ENCODE measurements at places on chromosomes 12 and 14.

GRCh38 chr14:32039401-32040030 is 37.6 kb upstream of the ARHGAP5 start:
- no peak for DNase-seq

- no peak for DNase-seq
Measured at GRCh38 chr12:52993558-52993869, 12.7 kb upstream of the EIF4B start.

DNA sequence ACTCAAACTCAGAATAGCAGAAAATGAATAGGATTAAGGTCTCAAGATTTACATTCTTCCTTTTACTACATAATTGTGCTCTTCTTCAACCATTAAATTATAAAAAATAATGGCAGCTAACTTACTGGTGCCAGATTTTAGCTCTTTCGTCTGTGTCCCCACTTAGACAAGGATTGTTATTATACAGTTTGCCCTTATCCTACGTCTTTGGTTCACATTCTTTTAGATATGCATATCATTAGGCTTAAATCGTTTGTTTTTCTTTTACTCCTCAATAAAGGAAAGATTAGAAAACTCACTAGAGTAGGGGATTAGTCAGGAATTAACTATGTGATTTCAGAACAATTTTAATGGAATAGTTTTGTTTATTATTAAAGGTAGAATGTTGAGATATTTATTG is 129.6 kb upstream of the GARIN2 start:
- DNase-seq = no peak

- DNase-seq = no peak
Measured at GRCh38 chr12:62976110-62976662, 41.2 kb upstream of the PPM1H start.

DNA sequence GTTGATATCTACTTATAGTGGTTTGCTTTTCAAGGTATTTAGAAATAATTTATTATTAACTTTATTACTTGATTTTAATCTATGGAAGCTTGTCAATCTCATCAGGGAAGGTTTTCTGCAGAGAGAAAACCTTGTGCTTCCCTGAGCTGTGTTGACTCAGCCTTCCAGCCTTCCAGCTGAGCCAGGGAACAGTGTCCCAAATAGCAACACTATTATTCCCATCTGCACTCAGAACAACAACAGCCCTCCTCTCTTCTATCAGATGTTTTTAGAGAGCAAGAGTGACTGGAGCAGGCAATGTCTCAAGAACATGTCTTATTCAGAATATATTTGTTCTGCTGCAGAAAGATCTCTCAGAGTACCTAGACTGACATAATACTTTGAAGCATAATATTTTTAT is 389.9 kb upstream of the GARIN6 start:
- DNase-seq = no peak

DNA sequence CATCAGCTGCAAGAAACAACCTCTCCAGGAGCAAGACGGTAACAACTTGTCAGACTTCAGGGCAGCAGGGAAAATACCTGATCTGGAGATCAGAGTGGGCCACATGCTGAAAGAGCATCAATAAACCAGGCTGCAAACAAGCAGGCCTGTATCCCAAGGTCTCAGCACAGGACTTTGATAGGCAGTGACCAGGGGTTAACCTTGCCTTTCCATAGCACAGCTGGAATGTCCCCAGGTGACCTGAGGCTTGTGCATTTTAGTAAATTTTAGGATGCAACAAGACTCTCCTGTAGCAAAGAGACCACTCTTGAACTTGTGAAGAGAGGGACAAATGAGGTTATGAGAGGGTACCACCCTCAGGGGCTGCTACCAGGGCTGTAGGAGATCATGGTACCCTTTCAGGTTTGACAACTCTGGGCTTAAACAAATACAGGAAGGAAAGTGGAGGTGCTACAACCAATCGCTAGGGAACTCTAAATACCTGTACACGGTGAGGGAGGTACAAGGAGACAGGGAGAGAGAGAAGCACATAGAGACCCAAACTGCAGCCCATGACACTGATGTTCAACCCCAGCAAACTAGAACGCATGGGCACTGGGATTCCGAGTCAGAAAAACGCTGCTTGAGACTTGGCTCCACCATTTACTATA is 95.4 kb upstream of the EVL start:
- DNase-seq = no peak

DNA sequence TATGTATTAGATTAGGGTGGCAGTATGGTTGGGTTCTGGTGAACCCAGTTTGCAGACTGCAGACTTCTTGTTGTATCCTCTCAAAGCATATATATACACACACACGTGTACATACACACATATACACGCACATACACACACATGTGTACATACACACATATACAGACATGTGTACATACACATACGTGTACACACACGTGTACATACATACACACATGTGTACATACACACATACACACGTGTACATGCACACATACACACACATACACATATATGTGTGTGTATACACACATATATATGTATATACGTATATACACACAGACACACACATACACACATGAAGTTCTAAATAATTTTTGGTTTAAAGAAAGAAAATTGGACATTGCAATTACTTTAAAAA is 780.2 kb downstream of the FLRT2 start:
- no peak for DNase-seq

DNA sequence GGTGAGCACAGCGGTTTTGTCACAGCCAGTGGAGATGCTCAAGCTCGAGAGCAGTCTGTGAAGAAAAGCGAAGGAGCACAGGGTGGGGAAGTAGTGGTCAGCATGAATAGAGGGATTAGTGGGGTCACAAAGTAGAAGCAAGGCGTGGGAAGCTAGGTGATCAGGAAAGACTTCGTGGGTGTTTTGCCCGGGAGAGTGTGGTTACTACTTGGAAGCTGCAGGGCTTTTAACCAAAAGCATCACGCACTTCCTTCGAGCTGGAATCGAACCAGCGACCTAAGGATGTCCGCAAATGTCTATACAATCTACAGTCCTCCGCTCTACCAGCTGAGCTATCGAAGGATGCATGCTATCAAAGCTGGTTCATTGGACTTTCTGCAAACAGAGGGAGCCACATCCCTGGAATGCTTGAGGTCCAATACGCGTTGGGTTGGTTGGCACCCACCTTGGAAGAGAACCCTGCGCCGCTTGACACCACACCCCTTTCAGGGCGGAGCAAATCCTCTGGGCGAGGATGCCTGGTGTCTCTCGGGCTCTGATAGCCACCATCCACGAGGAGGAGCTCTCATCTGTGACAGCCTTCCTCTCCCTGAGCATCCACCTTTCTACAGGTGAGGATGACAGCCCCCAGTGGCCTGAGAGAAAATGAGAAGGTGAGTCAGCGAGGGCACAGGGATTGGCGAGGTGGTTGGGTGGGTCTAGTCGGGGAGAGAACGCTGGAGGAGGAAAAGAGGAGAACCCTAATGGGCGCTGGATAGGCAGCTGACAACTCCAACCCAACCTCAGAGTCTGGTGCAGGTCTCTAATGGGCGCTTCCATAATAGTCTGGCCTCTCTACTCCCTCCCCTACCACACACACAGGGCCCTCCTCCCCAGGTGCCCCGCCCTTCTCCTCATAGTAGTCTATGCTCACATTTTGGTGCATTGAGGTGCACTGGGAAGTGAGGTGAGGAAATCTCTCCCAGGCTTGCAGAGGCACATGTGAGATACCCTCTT is 16.0 kb upstream of the OR6S1 start:
- no peak for DNase-seq

- no peak for DNase-seq
Measured at GRCh38 chr12:32435921-32436705, 36.8 kb downstream of the FGD4 start.

GRCh38 chr12:117321572-117321971 is 39.9 kb downstream of the NOS1 start:
- DNase-seq = no peak

- no peak for DNase-seq
Measured at GRCh38 chr12:109952873-109953272, 43.3 kb downstream of the GIT2 start.

GRCh38 chr12:33253178-33253577 is 186.4 kb downstream of the SYT10 start:
- DNase-seq = no peak

GRCh38 chr14:101120641-101121507 is 217.4 kb upstream of the RTL1 start:
- DNase-seq = peak; percentile 90

GRCh38 chr14:61374284-61374683 is 52.9 kb downstream of the PRKCH start:
- DNase-seq = no peak

GRCh38 chr12:114355389-114356088 is 50.4 kb downstream of the TBX5 start:
- DNase-seq = peak; percentile 2

GRCh38 chr14:21042918-21043317 is 756 bp downstream of the RNASE7 start:
- no peak for DNase-seq

DNA sequence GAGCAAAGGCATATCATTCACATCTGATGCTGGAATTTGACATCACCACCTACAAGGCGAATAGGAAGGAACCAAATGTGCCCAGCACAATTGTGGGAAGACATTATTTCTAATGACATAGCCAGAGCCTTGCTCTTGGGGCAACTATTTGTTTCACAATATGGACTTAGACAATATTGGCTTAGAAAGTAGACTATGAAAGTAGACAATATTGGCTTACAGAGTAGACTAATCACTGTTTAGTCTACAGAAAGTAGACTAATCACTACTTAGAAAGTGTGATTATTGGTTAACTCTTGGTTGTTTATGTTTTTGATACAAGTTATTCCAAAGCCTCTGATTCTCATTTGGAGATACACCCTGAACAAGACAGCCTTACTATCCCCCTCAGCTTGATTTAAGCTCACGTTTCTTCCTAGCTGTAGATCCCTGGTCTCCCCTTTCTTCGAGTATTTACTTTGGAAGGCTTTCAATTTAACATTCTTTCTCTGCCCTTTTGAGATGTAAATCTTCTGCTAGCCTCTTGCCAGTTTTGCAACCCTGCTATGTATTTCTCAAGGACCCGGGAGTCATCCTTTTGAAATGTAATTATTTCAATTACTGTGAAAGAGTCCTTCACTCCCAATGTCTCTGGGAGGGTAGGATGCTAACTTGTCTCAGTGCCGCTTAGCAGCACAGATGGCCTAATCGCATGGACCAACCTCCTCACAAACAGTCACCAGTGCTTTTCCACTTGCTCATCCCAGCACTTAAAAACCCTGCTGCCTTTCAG is 843.2 kb downstream of the GALC start:
- DNase-seq = no peak

DNA sequence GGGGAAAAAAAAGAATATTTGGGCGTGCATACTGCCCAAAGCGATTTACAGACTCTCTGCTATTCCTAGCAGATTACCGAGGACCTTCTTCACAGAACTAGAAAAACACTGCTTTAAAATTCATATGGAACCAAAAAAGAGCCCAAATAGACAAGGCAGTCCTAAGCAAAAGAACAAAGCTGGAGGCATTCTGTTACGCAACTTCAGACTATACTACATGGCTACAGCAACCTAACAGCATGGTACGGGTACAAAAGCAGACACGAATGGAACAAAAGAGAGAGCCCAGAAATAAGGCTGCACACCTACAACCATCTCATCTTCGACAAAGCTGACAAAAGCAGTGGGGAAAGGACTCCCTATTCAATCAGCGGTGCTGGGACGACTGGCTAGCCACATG is 56.7 kb downstream of the TRAF3 start:
- DNase-seq = no peak

- no peak for DNase-seq
Measured at GRCh38 chr14:46691819-46692218, 40.2 kb upstream of the RPL10L start.

Data from MV-4-11 (cell line).